ENCODE measurements at places on chromosomes 12 and 14.

DNA sequence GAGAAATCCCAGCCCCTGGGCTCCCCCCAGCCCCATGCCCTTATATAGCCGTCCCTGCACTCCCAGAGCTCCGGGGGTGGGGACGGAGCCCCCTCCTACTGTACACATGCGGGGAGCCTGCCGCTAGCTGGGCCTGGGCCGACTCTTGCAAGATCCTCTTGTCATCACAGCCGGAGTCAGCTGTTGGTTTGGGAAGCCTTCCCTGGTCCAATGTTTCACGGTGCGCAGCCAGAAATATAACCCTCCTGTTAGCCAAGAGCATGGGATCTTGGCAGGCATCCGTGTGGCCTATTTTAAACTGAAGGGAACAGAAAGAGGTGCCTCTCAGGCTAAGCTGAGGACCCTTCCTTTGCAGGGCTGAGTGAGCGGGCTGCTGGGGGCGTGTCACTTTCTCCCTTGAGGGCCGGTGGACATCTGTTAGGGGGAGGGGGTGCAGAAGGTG lies 175.3 kb downstream of the TSPAN9 start:
- DNase-seq: no peak

DNA sequence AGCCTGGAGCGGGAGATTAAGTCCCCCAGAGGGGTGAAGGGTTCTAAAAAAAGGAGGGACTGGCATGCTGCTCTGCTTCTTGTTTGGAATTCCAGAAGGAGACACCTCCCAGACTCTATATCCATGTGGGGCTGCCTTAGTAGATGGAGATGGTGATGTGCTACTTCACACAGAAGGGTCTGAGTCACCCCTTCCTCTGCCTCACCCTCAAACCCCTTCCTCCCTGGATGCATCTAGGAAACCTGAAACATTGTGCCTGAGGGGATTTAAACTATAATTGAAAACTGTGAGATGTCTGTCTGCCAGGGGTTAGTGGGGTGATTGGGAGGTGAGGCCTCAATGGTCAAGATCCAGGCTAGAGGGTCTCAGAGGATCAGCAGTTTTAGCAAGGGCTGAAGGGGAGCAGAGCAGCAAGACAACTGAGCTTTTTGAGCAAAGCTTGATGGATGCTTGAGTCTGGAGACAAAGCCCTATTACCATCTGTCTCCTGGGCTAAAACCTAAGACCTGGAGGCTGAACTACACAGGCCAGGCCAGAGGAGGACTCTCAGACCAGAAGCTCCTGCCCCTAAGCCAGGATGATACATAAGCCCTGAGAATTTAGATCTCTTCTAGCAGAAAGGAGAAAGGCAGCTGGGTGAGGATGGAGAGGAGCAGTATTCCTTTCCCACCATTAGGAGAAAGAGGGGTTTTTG lies 314.7 kb upstream of the ATP2B1 start:
- DNase-seq: no peak

- no peak for DNase-seq
Measured at GRCh38 chr12:31588976-31589375, 2.0 kb downstream of the DENND5B start.

DNA sequence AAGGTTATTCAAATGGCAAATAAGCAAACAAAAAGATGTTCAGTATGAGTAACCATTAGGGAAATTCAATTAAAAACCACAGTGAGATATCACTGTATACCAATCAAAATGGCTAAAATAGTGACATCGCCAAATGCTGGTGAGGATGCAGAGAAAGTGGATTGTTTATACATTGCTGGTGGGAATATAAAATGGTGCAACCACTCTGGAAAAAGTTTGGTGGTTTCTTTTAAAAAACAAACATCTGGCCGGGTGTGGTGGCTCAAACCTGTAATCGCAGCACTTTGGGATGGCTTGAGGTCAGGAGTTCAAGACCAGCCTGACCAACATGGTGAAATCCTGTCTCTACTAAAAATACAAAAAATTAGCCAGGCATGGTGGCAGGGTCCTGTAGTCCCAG lies 14.0 kb upstream of the STRAP start:
- DNase-seq: no peak

DNA sequence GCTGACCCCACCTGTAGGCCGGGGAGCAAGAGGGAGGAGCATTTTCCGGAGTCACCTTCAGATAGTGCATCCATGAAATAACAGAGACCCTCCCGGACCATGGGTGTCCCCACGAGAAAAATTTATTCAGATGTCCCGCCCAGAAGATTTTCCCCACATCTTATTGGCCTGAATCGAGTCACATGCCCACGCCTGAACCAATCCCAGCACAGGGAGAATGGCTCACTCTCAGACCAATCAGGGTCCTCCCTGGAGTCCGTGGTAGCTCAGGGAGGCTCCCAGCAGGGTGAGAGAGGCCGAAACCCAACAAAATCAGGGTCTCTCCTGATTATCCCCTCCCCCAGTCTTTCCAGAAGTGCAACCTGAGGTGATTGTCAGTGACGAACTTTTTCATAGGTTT lies 16.4 kb upstream of the NCOR2 start:
- no peak for DNase-seq

- no peak for DNase-seq
Measured at GRCh38 chr12:52867642-52868041, 18.8 kb upstream of the KRT78 start.

GRCh38 chr12:103884316-103884715 lies 43.3 kb upstream of the NT5DC3 start:
- no peak for DNase-seq

DNA sequence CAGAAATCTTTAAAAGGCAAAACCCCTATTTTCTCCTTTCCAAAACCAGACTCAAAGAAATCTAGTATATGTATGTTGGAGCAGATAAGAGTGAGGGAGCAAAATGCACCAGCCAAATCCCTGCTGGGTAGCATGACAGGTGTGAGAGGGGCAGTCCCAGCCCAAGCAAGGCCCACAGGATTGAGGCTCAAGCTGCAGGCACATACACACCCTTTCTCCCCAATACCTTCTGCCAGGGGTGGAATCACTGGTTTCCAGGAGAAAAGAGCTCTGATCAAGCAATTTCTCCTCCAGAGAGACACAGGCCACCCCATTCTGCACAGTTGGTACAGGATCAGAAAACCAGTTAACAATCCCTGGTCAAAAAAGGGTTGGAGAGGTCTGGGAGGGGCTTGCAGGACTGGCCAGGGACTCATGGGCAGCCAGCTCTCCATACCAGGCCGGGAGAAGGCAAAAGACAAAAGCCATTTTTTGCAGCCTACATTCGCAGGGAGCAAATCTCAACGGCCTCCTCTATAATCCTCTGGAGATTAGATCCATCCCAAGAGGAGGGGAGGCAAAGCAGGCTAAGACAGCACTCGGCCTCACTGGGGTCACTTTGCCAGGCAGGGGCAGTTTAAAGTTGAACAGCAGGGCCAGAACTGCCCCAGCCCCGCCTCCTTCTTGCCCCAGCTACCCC lies 2.1 kb downstream of the KMT2D start:
- no peak for DNase-seq

DNA sequence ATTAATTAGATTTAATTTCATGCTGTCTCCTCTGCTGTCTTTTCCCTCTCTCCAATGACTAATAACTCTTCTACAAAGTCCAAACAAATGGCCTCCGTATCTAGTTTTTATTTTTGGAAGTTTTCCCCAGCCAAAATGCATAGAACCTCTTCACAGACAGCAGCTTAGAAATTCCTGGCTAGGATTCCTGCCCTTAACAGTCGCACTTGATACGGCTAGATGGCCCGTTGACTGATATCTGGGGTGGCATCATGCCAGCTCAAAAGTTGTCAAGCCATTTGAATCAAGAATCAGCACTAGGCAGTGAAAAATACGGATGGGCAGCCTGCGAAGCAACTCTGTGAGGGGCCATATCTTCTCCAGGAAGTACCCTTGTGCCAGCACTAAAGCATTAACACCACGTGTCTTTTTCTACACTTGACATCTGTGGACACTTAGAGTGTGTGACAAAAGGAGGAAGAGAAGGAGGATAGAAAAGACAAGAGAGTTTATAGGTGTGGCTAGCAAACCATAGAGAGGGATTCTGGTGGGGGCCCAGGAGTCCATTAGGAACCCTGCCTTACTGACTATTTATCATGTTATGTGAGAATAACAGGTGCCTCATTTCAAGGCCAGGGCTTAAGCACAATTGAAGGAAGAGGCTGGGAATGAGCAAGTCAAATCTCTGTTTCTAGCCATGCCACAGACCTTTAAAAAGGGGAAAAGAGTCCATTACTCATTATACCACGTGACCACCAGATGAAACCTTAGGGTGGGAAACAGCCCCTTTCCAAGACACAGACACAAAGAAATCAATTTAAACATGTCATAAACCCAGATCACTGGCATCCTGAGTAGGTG lies 39.2 kb upstream of the KRR1 start:
- no peak for DNase-seq

DNA sequence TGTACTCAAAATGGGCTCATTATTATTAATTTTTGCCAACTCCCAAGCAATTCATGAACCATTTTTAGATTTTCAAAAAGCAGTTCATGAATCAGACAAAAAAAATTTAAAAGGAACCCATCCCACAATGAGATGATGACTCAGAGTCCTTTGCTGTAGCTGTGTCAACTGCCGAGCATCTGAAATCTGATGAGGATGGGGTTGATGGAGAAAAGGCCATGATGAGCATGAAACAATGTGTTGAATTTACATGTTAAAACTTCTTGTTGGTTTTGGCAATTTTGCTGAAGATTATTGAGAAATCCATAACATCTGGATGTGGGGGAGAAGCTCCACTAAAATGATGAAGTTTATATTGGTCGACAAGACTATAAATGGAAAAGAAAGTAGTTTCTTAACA lies 378.0 kb downstream of the FOXG1 start:
- no peak for DNase-seq

GRCh38 chr12:18794000-18794399 lies 56.1 kb downstream of the CAPZA3 start:
- no peak for DNase-seq

DNA sequence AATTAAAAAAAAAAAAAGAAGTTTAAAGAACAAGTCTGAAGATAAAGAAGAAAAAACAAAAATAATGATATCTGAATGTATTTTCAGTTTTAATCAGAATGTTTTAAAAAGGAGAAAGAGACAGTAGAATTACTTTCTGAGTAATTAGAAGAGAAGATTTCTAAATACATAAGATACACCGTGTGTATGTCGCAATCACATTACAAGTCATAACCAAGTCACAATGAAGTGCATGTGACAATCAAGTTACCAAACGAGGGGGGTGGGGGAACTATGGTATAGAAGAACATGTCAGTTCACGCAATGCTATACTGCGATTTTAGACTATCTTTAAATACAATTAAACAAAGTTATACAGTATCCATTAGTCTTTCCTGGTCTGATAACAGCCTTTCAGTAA lies 1464.1 kb upstream of the FLRT2 start:
- DNase-seq: no peak

- DNase-seq: no peak
Measured at GRCh38 chr12:68122236-68122920, 37.2 kb downstream of the IFNG start.

GRCh38 chr12:62468935-62469334 lies 2.3 kb downstream of the MON2 start:
- DNase-seq: no peak

GRCh38 chr12:58529114-58529665 lies 391.1 kb downstream of the LRIG3 start:
- DNase-seq: no peak

DNA sequence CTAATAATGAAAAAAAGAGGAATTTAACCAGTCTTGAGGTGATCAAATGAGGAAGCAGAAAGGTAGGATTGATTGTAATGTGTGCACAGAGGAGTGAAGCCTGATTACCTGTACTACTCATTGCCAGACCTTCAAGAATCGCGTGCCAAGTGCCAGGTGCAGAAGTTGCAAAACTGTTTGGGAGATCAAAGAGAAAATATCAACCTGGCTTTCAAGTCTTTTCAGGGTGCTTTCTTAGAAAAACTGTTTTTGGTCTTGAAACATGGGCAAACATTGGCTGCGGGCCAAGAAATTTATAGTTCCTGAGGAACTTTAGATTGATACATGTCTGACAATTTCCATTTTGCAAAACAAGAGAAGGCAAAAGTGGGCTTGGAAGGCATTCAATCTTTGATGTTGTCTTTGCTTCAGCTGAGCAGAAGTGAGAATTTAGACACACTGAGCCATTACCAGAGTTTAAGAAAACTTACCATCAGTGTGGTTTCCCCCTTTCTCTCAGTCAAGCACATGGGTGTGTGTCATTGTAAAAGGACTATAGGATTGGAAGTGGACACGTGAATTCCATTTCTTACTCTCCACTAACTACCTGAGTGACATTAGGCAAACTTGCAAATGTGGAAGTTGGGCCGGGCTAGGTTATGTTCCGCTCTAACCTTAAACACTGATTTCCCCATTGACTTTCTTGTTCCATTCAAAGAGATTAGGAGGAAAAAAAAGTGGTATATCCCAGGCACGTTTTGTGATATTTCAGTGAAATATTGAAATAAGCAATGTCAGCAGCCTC lies 486.2 kb downstream of the DIO2 start:
- no peak for DNase-seq

DNA sequence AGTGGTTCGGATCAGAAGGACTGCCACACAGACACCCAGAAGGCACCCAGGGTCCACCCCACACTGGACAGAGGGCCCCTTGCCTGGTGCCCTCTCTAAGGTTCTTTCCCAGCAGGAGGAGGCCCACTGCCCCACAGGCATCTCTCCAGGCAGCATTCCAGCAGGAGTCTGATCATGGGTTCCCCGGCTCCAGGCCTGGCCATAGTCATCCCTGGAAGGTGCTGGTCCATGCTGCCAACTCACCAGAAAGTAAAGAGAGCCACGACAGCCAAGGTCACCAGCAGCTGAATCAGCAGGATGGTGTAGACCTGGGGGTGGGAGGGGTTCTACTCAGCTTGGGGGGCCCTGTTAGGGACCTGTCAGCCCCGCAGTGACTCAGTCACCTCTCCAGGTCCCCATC lies 6.4 kb downstream of the FAIM2 start:
- DNase-seq: no peak

- DNase-seq: no peak
Measured at GRCh38 chr12:54890339-54890738, 36.0 kb downstream of the MUCL1 start.

GRCh38 chr12:113116875-113117274 lies 18.7 kb downstream of the RASAL1 start:
- no peak for DNase-seq

GRCh38 chr14:99136401-99136800 lies 135.6 kb downstream of the BCL11B start:
- DNase-seq: no peak

- no peak for DNase-seq
Measured at GRCh38 chr12:54003625-54004024, 3.7 kb downstream of the HOXC9 start.

GRCh38 chr12:122989225-122989839 lies 8.9 kb downstream of the ARL6IP4 start:
- DNase-seq: no peak

- no peak for DNase-seq
Measured at GRCh38 chr12:2239381-2239871, 186.6 kb downstream of the CACNA1C start.
